ENCODE measurements at places on chromosomes 16 and 17.

- no peak for DNase-seq
Measured at GRCh38 chr17:40301315-40301714, 7.7 kb upstream of the RARA start.

DNA sequence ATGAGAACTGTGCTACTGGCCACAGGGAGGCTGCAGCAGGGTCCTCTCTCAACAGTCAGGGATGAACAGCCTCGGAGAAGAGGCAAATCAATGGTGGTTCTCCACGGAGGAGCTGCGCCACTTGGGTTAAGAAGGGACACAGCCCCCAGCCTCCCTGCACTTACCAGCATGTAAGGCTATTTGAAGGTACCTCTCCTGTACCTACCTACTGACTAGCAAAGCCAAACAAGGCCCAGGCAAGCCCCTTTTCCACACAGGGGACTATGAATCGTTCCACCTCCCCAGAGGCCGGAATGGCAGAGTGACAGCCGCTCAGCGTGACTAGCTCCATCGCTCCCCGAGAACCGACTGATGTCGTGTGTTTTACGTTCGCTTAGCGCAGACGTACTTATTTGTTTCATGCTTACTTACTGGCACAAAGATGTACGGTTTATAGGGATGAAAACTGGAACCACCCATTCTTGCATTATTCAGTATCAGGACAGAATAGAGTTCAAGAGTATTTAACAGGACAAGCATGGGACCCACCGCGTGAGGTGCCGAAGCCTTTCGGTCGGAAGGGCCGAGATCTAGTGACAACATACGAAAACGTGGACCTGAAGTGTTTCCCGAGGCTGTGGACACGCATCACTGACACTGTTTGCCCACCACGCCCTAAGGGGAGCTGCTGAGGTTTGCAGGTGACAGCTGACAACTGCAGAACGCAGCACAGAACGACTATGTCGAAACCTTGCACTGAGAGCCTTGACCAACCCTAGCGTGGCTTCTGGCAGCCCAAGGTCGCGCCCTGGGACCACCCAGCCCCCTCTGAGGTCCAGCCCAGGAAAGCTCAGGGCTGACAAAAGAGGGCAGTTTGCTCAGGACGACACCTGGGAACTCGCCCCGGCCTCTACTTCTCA, 1.0 kb downstream of the TEPSIN start:
- DNase-seq = no peak

GRCh38 chr17:1315891-1316403, 36.5 kb downstream of the TRARG1 start:
- no peak for DNase-seq

GRCh38 chr16:12319428-12320035, 343.0 kb downstream of the SNX29 start:
- no peak for DNase-seq

DNA sequence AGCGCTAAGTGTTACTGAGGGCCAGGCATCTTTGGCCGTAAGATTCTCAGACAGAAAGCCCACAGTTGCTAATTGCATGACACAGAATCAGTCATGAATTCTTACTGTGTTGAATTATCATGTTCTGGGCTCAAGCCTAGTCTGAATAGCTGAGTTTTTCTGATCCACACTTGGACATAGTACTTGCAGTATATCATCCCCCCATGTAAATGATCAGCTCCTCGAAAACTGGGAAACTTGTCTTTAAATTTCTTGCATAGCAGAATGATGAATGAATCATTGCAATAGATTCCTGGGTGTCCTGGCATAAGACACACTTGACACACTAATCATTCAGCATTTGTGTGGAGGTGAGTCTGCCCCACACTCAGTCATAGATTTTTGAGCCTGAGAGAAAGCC, 2.2 kb downstream of the MLYCD start:
- DNase-seq = no peak

- DNase-seq = no peak
Measured at GRCh38 chr16:46785076-46785845, 37.1 kb upstream of the MYLK3 start.

GRCh38 chr16:2457946-2458345, 2.0 kb upstream of the TEDC2 start:
- no peak for DNase-seq

GRCh38 chr17:61478790-61479492, 26.7 kb downstream of the TBX4 start:
- DNase-seq = no peak

- no peak for DNase-seq
Measured at GRCh38 chr17:1203111-1203966, 23.6 kb upstream of the ABR start.

DNA sequence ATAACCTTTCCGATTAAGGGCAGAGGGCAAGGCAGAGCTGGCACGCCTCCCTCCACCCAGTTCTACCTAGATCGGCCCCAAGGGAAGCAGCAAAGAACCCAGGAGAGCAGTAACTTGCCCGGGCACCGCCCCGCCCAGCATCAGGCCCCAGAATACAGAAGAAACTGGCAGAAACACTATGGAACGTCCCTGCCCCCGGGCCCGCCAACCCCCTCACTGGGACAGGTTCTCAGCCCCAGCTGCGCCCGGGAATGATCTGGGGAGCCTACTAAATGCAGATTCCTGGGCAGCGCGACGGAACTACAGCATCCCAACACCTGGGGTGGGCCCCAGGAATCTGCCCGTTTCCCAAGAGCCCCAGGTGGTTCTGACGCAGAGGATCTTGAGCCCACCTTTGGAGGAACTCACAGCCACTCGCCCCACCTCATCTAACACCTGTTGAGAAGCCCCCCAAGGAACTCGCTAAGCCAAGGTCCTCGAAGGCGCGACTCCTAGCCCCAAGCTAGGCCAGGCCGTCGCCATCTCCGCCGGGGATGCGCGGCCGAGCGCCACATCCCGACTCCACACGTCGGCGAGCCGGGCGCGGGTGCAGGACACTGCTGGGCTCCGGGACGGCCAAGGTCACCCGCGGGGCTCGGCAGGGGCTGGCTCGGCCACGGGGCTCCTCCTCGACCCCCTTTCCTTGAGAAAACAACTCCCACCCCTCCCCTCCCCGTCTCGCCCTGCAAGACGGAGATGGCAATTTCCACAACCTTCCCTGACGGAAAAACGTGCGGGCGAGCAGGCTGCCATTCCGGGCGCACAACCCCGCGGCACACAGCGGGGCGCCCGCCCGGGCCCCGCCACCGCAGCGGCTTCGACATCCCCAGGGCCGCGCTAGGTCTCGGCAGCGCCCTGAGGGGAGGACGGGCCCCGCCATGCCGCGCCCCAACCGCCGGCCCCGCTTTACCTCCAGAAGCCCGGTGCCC, 913 bp downstream of the CDIP1 start:
- no peak for DNase-seq

DNA sequence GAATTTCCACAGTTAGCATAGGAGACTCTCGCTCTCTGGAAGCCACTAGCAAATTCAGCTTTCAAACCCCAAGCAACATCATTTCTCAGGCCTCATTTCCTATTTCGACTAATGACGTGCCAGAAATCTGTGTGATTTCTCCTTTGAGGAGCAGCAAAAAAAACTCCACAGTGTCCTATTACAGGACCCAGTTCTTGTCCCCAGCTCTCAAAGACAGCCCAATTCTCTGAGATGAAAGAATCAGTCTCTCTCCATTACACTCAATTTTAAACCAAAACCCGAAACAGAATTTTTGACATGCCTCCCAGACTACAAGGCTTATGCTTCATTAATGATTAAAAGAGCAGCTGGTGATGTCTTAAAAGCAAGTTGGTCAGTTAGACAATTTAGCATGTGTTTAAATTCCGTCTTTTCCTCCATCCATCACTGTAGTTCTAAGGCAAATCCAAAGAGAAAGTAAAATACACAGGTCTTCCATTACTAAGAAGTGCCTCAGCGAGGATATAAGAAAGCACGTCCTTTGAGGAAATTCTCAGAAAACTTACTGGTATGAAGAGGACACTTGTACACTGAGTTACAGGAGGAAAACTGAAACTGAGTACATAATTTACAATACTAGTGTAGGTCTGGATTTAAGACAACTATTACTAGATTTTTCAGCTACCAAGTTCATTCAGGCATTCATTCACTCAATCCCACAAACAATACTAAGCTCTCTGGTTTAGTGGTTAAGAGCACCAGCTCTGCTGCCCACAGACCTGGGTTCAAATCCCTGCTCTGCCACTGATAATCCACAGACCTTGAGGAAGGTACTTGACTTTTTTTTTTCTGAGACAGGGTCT, 12.5 kb downstream of the TOM1L2 start:
- no peak for DNase-seq

- DNase-seq = no peak
Measured at GRCh38 chr16:728890-729744, 2.2 kb downstream of the HAGHL start.

DNA sequence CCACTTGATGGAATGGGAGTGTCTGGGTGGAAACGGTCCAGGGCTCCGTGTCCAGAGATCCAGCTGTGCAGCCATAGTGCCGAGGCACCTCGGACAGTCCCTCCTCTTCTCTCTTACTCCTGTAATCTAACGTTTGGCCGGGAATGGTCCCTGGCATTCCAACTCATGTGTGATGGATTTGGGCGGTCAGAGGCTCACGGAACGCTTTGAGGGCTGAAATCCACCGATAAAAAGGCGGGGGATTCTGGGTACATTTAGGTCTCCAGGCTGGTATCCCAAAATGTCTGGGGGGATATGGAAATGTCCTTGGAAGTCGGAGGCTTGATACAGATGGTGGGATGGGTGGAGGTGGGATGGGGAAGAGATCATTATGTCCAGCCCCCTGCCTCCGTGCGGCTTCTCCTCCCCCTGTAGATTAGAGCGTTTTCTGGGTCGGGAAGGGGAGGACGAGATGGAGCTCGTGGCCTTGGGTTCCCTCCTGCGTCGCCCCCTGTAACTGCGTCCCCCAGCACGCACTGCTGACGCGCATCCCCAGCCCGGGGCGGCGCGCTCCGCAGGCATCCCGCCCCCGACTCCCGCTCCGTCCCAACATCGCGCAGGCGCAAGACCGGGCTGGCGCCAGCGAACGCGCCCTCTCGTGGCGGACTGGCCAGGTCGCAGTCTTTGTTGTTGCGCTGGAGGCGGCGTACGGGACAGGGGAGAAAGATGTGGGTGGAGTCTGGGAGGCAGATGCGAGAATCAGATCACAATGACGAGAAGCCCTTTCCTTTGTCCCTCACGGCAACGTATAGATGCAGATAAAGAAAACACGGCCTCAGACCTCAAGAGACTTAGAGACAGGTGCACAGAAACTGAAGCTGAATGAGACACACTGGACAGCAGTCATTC, 4.5 kb upstream of the SGCA start:
- peak; percentile 40 for DNase-seq

GRCh38 chr16:2771496-2772402, 5.3 kb downstream of the ELOB start:
- no peak for DNase-seq

- DNase-seq = no peak
Measured at GRCh38 chr16:85612801-85613603, at the start of gene GSE1. TSS of gene GSE1 (plus strand) at chr16:85613322. CDS start at chr16:85613392, 70 bp downstream.

DNA sequence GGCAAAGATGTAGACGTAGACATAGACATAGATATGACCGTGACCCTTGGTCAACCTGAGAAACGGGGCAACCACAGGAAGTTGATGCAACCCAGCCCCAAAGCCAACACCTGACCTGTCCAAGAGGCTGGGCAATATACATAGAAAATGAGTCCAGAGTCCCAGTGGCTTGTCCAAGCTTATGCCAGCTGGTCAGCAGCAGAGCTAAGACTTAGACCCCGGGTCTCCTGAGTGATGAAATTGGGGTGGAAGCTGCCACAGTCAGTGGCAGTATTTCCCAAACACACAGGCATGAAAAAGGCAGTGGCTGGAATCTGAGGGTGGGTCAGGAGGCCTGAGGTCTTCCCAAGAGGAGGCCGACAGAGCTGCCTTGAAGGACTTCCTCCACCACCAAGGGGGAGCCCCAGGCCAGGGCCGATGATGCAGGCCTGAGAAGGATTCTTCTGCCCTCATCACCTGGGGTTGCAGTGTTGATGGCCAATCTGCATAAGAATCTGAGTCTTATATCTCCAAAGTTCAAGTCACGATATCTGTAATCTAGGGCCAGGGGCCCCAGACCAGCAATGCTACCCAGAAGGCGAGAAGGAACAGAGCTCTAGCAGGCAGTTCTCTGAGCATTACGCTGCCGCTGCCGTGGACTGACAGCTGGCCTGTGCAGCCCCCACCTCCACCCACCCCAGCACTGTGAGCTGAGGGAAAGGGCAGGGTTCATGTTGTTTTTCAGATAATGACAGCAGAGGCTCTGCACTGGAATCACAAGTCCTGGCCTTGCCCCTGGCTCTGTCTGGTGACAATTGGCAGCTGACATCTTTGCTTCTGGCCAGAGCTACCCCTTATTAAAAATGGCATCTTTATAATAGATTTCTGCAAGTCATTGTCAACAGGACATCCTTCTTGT, 72.7 kb downstream of the GNAO1 start:
- no peak for DNase-seq

- DNase-seq = no peak
Measured at GRCh38 chr17:60086818-60087591, 8.3 kb upstream of the HEATR6 start.

DNA sequence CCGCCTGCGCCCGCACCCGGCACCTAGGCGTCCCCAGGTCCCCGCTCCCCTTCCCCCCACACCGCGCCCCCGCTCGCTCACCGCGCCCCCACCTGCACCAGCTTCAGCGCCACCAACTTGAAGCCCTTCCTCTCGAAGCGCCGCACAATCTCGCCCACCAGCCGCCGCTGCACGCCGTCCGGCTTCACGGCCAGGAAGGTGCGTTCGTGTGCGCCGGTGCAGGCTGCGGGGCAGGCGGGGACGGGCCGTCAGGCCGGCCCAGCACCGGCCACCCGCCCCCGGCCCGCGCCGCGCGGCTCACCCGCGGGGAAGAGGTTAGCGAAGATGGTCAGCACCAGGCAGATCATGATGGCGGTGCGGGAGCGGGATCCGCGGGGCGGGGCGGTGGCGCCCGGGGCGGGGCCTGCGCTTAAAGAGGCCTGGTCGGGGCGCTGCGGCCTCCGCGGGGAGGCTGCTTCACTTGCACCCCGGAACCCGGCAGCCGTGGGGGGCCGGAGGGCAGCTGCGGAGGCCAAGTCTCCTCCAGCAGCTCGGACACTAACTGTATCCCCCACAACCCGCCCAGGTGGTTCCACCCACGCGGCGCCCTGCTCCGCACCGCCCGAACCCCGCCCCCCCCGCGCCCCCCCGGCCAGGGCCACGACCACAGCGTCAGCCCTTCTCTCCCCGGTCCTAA, at the start of gene NME3:
Gene NME3 (minus strand): TSS at position 356 of the 676 bp plus-strand sequence. CDS start 9 bp downstream, at position 347.
- no peak for DNase-seq

GRCh38 chr17:51046514-51047384, 73.9 kb downstream of the SPAG9 start:
- peak; percentile 96 for DNase-seq

GRCh38 chr16:81646561-81646960, 132.5 kb upstream of the PLCG2 start:
- no peak for DNase-seq

- no peak for DNase-seq
Measured at GRCh38 chr17:43787728-43788127, 7.5 kb downstream of the CFAP97D1 start.

All from SK-N-MC (cell line).